ENCODE measurements at places on chromosomes 5 and 9. TPM values are rescaled to one million over a fixed set of nuclear protein-coding genes. Genes with fewer than 3 reads are reported as not detected.

GRCh38 chr5:109511980-109512734, 102.4 kb upstream of the PJA2 start:
- DNase-seq, result no peak

Gene C9orf50
- total RNA-seq, result not detected

DNA sequence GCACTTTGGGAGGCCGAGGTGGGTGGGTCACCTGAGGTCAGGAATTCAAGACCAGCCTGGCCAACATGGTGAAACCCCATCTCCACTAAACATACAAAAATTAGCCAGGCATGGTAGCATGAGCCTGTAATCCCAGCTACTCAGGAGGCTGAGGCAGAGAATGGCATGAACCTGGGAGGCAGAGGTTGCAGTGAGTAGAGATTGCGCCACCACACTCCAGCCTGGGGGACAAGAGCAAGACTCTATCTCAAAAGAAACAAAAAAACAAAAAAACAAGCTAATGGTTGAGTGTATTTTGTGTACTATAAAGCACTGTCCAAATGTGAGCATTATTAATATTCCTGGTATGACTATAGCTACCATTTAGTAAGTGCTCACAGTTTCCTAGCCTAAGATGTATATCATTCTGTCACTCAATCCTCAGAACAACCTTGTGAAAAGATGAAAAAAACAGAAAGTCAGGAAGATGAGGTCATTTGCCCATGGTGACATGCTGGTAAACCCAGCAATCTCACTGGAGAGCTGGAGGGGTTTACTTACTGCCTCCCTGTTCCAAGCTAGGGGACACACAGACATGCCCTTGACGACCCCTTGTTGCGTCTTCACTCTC, 27.7 kb downstream of the ARHGEF37 start:
- DNase-seq, result peak; percentile 20

- no peak for DNase-seq
Observed at GRCh38 chr9:18997151-18997550, 35.9 kb downstream of the SAXO1 start.

Gene AK6
- total RNA-seq, result 44.9 TPM

GRCh38 chr5:174655351-174655750, 69.0 kb upstream of the MSX2 start:
- no peak for DNase-seq

- DNase-seq, result no peak
Observed at GRCh38 chr9:117411547-117411946, 3.3 kb downstream of the ASTN2 start.

DNA sequence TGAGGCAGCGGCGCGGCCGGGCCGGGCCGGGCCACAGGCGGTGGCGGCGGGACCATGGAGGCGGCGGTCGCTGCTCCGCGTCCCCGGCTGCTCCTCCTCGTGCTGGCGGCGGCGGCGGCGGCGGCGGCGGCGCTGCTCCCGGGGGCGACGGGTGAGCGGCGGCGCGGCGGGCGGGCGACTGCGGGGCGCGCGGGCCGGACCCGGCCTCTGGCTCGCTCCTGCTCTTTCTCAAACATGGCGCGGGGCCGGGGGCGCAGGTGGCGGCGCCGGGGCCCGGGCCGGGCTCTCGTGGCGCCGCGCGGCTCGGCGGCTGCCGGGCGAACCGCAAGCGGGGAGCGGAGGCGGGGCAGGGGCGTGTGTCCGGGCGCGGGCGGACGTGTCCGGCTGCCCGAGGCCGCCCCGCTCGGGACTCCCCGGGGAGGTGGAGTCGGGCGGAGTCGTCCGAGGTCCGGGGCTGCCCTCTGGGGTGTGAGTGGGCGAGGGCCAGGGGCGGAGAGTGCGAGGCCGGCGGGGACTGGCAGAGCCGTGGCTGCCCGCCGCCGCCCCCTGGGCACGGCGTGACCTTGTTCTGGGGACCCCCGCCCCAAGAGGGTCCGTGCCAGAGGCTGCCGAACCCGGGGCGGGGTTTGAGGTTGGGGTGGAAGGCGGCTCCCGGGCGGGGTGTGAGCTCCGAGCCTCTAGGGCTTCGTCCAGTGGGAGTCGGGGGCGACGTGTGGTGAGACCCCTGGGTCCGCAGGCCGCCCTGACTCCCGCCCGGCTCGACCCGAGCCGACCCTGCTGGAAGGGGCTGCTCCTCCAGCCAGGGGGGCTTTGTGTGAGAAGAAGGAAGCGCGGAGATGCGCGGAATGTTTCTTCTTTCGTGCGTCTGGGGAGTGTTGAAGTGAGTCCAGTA, 485 bp downstream of the TGFBR1 start:
- DNase-seq, result peak; percentile 94

GRCh38 chr9:118670011-118670953, 699.0 kb downstream of the BRINP1 start:
- no peak for DNase-seq

- DNase-seq, result no peak
Observed at GRCh38 chr5:69138766-69139165, 28.2 kb upstream of the CCNB1 start.

GRCh38 chr9:75128535-75128934, 40.2 kb downstream of the OSTF1 start:
- no peak for DNase-seq

DNA sequence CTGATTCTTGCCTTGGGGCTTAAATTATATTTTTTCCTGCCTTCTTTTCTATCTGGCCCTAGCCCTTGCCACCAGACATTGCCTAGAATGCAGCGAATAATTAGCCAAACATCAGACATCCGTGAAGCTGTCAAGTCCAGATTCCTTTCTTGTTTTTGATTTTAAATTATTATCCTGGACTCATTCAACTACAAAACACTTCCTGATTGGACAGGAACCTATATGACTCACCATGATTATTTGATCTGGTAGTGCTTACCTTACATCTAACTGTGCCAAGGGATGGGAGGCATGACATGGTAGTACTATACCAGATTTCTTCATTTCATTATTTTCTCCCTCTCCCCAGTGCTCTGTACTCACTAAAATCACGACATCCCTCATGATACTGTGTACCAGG, 829.6 kb downstream of the TLR4 start:
- no peak for DNase-seq

- DNase-seq, result no peak
Observed at GRCh38 chr5:139388198-139388821, 1.4 kb downstream of the MZB1 start.

Gene CDH10
- not detected for total RNA-seq

- no peak for DNase-seq
Observed at GRCh38 chr5:114185274-114185673, 176.6 kb upstream of the KCNN2 start.

DNA sequence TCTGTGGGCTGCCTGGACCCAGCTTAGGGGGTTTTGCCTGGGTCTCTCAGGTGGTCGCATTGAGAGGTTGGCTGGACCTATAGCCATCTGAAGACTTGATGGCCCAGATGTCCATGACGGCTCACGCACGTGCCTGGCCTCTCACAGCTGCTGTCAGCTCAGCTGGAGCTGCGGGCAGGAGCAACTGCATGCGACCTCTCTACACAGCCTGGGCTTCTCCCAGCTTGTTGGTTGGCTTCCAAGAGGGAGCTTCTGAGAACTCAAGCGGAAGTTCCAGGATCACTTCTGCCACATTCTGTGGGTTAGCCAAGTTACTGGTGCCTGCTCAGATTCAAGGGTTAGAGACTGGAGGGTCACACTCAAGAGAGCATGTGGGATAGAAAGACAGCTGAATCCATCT, 99.2 kb downstream of the DAPK1 start:
- no peak for DNase-seq

- no peak for DNase-seq
Observed at GRCh38 chr5:133520062-133520461, 92.3 kb downstream of the FSTL4 start.

- DNase-seq, result no peak
Observed at GRCh38 chr9:74848153-74848525, 39.6 kb downstream of the TRPM6 start.

GRCh38 chr5:107864793-107865192, 194.1 kb upstream of the EFNA5 start:
- DNase-seq, result no peak

Gene PDZD2
- total RNA-seq, result 58.5 TPM

- DNase-seq, result peak; percentile 89
Observed at GRCh38 chr5:132225165-132226032, 2.3 kb downstream of the P4HA2 start.

Gene IL4
- total RNA-seq, result not detected

DNA sequence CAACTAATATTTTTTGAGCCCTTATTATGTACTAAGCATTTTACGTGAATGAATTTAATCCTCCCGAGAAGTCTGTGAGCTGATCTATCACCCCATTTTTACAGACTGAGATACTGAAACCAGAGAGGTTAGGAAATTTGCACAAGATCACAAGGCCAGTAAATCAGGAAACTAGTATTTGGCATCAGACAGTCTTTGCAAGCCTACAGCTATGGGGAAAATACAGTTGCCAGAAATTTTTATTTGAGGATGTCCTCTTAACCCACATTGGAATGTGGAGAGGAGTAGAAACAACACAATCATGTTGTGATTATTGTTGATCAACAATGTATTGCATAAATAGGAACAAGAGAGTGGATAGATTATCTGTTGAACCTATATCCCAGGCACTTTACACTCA, 2.3 kb upstream of the SLC46A2 start:
- DNase-seq, result no peak

Gene AMBP
- total RNA-seq, result not detected

- DNase-seq, result peak; percentile 60
Observed at GRCh38 chr9:34171753-34172535, 6.9 kb upstream of the UBAP1 start.

GRCh38 chr9:124897570-124898460, 35.9 kb downstream of the ARPC5L start:
- DNase-seq, result no peak

- DNase-seq, result no peak
Observed at GRCh38 chr9:113465599-113466140, 2.1 kb downstream of the RGS3 start.

GRCh38 chr9:130276121-130276520, 10.6 kb downstream of the HMCN2 start:
- no peak for DNase-seq

DNA sequence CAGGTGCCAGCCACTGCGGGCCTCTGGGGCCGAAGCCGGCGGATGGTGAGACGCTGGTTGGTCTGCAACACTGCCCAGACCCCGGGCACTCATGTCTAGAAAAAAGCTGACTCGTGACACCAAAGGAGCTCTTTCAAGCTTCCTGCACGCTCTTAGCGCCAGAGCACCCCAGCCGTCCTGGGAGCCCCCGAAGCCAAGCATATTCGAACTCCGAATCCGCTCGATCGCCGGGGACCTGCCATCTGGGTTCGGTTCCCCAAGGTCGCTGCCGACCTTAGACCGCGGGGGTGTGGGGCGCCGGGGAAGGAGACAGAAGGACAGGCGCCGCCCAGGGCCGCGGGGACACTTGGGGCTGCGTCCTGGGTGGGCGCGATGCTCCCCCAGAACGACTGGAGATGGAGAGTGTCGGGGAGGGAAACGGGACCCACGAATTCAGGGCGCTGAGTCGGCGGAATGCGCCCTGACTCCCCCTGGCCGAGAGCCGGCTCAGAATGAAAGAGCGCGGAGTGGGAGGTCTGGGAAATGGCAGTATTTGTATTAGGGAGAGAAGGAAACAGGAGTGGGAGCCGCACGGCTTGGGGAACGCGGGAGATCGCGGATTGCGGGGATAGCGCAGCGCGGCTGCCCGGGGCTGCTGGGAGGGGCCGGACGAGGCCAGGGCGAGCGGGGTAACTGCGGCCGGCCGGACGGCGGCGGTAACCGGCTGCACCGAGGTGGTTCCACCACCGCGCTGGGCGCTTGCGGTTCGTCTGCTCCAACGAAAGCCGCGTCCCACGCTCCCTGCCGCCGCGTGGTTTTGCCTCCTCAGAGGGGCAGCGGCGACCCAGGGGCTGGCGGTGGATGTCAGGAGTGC, 20.1 kb upstream of the MARCHF6 start:
- DNase-seq, result no peak

Gene TESK1
- 94.4 TPM for total RNA-seq

Gene PCDHGA5
- 2.7 TPM for total RNA-seq

DNA sequence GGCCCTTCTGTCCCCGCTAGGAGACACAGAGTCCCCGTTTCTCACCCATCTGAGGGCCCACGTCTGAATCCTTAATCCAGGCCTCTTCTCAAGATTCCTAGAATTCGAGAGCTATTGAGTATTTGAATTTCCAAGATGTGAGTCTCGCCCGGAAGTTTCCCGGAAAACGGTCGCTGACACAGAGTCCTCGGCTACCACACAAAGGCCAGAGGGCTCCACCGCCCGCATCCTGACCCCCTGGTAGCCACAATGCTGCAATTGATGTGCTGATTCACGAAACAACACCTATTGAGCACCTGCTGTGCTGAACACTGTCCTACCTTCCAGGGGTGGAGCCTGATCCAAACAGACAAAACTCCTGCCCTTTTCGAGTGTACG, 670 bp upstream of the FBP1 start:
- DNase-seq, result no peak

- no peak for DNase-seq
Observed at GRCh38 chr9:98444601-98445000, 189.2 kb upstream of the TBC1D2 start.

DNA sequence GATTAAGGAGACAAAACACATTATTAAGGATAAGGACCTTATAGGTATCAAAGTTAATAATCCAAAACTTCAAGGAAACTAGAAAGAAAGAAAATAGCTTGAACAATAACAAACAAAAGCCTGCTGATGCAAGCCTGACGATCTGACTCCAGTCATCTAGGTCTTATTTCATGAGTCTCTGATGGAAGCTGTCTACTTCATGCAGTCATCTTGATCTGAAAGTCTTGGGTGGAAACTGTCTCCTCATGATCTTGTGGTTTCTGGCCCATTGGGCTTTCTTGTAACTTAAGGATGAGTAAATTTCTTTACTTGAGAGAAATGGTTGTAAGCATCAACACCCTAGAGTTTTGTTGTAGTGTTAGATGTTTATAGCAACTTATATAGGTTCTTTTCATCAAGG, 20.6 kb upstream of the PSIP1 start:
- DNase-seq, result no peak

- DNase-seq, result no peak
Observed at GRCh38 chr5:172038167-172038566, 31.7 kb upstream of the FBXW11 start.

GRCh38 chr5:63774939-63775338, 187.3 kb downstream of the HTR1A start:
- DNase-seq, result no peak

Gene PCDHB13
- 2.8 TPM for total RNA-seq

- no peak for DNase-seq
Observed at GRCh38 chr9:108687006-108687987, 168.5 kb downstream of the ACTL7B start.

Gene FBP2
- not detected for total RNA-seq

- no peak for DNase-seq
Observed at GRCh38 chr5:50564079-50564478, 102.4 kb upstream of the PARP8 start.

Gene CD74
- total RNA-seq, result 486 TPM

GRCh38 chr5:119355685-119356611, at the start of gene TNFAIP8:
Gene TNFAIP8 (plus strand): TSS chr5:119356019. CDS start chr5:119356091, 72 bp downstream.
- DNase-seq, result no peak
